Cortex of kidney (tissue), 1 donor: ENCODE measurements at places on chromosomes 3 and 15.

GRCh38 chr3:72217570-72217969 lies 432.6 kb upstream of the PROK2 start:
- DNase-seq: no peak

GRCh38 chr3:6362406-6362805 lies 498.5 kb upstream of the GRM7 start:
- DNase-seq: no peak

GRCh38 chr3:132006605-132007204 lies 28.1 kb downstream of the CPNE4 start:
- DNase-seq: no peak

DNA sequence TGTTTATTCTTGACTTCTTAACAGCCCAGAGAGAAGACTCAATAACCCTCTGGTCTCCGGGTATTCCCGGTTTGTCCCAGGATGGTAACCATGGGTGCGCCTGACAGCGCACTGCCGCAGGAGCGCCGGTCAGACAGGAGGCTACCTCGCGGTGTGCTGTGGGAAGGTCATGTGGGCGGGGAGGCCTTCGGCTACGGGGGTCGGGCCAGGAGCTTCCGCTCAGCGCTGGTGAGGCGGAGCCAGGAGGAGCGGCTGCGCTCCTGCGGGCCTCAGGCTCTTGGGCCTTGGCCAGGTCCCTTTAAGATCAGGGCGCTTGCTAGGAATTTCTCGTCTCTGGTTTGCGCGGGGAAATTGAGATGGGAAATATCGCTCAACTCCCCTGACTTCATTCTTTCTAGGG lies 182.3 kb upstream of the NDN start:
- no peak for DNase-seq

DNA sequence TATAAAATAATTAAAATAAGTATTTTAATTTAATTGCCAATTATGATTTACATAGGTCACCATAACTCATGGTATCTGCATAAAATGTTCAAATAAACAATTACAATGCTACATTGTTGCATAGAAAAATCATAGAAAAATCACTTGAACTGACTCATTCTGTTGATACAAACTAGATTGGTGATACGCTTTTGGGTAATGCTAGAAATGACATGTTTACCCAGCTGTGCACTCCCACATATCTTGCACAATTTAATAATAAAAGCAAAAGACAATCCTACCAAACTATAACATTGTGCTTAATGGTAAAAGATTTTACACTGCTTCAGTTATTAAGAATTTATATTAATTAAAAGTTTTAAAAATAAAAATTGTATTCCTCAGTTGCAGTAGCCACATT lies 45.8 kb upstream of the FBXL22 start:
- no peak for DNase-seq

DNA sequence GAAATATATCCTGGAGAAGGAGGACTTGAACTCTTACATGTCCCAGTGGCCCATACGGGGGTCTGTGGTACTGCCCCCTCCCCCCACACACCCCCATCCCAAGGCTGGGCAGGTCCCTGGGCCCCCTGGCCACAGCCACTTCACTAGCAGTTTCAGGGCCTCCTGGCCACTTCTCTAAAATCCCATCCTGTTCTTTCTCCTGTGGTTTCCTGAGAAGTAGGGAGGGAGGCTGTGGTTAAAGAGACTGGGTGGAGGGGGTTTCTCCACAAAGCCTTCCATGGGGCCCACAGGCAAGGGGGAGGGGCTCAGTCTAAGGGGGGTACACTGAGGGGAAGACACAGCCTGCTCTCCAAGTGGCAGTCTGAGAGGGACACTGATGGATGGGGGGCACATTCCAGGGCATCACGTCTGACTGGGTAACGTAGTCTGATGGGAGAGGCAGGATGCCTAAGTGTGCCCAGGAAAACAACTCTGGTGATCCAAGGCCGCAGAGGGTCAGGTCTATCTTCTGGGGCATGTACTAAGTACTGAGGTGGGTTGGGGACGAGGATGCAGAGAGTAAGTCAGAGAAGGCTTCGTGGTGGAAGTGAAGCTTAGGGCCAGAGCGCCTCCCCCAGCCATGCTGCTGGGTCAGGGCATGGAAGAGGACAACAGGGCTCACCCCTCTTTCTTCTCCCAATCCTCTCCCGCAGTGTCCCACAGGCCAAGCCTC lies 48.0 kb upstream of the C15orf39 start:
- no peak for DNase-seq

DNA sequence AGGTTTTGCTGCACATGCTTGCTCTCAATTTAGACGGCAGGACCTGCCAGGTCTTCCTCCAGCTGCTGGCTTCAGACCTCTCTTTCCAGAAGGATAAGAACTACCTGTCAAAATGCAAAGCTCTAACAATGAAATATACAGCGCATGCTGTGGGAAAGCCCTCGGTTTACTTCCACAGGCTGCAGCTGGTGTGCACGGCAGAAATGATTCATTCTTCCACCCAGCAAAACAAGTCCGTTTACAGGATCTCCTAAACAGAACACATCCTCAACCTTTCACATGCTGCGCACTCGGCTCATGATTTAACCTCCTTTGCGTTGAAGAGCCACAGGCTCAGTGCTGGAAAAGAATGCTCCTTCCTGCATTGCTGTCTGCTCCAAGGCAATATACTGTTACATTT lies 92.4 kb upstream of the WNT5A start:
- no peak for DNase-seq

GRCh38 chr3:38235466-38235865 lies 30.1 kb upstream of the SLC22A13 start:
- no peak for DNase-seq
